Nephron progenitor cell (in vitro differentiated cells): ENCODE measurements at places on chromosomes 5 and 9.

- DNase-seq: no peak
Measured at GRCh38 chr9:92723801-92724323, 40.8 kb downstream of the BICD2 start.

- no peak for DNase-seq
Measured at GRCh38 chr9:136825295-136826187, 16.7 kb upstream of the AJM1 start.

GRCh38 chr9:124388275-124389048, 26.8 kb downstream of the PSMB7 start:
- DNase-seq: no peak

DNA sequence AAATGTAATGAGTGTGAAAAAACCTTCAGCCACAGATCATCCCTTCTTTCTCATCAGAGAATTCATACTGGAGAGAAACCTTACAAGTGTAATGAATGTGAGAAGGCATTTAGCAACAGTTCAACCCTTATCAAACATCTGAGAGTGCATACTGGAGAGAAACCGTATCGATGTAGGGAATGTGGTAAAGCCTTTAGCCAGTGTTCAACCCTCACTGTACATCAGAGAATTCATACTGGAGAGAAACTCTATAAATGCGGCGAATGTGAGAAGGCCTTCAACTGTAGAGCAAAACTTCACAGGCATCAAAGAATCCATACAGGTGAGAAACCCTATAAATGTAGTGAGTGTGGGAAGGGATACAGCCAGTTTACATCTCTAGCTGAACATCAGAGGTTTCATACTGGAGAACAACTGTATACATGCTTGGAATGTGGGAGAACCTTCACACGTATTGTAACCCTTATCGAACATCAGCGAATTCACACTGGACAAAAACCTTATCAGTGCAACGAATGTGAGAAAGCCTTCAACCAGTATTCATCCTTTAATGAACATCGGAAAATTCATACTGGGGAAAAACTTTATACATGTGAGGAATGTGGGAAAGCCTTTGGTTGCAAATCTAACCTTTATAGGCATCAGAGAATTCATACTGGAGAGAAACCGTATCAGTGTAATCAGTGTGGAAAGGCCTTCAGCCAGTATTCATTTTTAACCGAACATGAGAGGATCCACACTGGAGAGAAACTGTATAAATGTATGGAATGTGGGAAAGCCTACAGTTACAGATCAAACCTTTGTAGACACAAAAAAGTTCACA, 19.2 kb downstream of the ZNF354C start:
- no peak for DNase-seq
